ENCODE measurements at places on chromosomes 12 and 14. TPM values are rescaled to one million over a fixed set of nuclear protein-coding genes. Genes with fewer than 3 reads are reported as not detected.

MFAP5 gene
- total RNA-seq = 2.8 TPM

MED6 gene
- total RNA-seq = 31.2 TPM

NANOG gene
- not detected for total RNA-seq

ASB2 gene
- total RNA-seq = 3.2 TPM

BEGAIN gene
- total RNA-seq = 1.5 TPM

REP15 gene
- total RNA-seq = 4.5 TPM

ZFHX2 gene
- 2.3 TPM for total RNA-seq

NINJ2 gene
- 23.4 TPM for total RNA-seq

SAMD15 gene
- total RNA-seq = 0.41 TPM

Measured in upper lobe of right lung (tissue), 1 donor.